CD4-positive, alpha-beta T cell treated with Interferon alpha-2 for 1 hour (primary cell): ENCODE measurements at places on chromosomes 12 and 14.

DNA sequence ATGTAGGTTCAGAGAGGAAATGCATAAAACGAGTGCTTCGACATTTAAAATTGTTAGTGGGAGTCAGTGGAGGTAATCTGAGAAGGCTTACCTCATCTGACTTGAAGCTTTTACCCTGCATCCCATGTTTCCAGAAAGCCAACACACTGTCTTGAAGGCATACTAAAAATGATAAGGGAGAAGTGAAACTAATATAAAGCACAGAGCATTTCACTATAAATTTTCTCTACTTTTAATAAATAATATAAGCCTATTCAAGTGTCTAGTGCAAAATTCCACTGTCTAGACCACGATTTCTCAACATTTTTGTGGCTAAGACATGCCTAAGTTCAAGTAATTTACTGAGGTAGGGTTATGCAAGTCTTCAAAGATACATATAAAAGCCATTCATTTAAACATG, 29.1 kb upstream of the CDKL1 start:
- DNase-seq, result no peak

DNA sequence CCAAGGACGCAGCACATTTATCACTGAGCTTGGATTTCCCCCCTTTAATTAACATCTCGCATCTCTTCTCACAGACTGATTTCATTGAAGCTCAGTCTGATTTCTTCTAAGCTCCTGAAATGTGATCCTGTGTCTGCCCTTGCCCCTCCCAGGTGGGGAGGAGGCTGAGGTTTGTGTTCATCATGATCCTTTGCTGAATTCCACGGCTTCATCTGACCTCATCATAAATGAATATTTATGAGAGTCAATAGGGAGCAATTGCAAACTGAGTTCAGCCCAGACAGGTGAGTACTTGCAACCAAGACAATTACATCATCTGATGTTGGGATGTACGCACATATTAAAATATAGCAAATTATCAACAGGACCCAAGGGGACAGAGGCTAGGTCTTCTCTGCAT, 72.4 kb downstream of the MAP1LC3B2 start:
- DNase-seq, result no peak

DNA sequence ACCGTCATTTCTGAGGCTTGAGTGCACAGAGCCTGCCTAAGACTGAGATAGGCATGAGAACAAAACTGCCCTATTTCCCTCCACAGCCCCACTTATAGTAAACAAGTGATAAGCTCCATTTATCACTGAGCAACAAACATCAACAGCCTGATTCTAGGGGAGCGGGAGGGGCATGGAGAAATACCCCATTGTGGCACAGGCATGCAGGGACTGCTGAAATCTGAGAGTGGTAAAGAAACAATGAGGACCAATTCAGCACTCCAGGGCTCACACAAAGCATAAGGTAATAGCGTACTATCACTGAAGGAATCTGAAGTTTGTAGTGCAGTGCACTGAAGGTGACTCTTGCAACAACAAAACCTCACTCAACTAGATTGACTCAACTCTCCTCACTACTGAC, 186.7 kb downstream of the ANO2 start:
- DNase-seq, result no peak

GRCh38 chr14:105581551-105582341, 55.4 kb downstream of the TMEM121 start:
- no peak for DNase-seq

DNA sequence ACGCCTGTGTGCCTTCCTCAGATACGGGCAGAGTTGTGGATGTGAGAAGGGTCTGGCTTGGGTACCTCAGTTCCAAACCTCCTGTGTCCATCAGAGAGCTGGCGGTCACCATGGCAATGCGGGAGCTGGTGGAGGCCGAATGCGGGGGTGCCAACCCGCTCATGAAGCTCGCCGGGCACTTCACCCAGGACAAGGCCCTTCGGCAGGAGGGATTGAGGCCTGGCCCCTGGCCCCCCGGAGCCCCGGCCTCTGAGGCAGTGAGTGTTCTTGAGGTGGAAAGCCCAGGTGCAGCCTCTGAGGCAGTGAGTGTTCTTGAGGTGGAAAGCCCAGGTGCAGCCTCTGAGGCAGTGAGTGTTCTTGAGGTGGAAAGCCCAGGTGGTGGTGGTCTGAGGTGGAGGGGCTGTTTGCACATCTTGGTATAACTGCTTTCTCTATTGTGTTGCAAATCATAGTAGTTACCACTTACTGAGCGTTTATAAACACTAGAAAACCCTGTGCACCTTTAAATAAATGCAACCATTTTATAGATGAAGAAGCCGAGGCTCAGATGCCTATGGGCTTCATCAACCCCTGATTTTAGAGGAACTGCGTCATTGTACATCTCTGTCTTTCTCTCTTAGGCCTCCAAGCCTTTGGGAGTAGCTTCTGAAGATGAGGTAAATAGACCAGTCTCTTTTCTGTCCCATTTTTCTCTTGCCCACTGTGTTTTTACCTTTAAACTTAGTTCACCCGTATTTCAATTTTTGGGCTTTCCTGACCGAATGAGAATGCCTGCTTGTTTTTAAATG, 976 bp downstream of the PEX5 start:
- no peak for DNase-seq
